ENCODE measurements at places on chromosomes 6 and 20.
A peak's percentile ranks its signal among the peaks of the same experiment; 100 is the strongest.

- no peak for DNase-seq
These were observed 160.2 kb downstream of the GMPR start for GRCh38 chr6:16398587-16398986.

- no peak for DNase-seq
These were observed 136.0 kb downstream of the FNDC1 start for GRCh38 chr6:159305159-159305558.

DNA sequence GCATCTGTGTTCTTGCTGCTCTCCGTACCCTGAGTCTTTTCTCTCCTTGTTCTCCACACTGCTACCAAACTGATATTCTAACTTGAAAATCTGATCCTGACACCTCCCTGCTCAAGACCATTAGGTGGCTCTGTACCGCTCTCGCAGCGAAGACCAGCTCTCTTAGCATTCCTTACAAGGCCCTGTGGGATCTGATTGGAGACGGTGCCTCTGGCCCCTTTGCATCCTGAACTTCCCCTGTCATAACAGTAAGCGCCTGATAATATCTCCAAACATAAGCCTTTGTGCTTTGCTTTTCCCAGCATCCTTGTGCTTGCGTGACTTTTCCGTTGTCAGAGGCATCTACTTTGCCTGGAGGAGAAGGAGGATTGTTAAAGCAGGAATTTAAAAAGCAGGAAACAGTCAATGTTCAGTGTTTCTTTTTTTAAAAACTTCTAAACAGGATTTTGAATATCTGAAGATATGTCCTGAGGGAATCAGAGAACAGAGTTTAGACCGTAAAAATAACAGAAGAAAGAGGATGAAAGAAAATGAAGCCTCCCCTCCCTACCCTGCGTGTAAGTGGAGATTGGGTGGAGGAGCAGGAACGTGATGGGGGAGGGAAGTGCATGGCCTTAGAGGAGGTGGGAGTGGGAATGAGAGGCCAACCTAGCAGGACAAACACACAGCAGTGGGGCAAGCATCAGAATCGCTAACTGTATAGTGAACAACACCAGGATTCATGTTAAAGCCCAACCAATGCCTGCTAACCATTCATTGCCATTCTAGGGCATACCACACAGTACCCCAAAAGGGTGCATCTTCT is 89.2 kb upstream of the STMND1 start:
- no peak for DNase-seq

DNA sequence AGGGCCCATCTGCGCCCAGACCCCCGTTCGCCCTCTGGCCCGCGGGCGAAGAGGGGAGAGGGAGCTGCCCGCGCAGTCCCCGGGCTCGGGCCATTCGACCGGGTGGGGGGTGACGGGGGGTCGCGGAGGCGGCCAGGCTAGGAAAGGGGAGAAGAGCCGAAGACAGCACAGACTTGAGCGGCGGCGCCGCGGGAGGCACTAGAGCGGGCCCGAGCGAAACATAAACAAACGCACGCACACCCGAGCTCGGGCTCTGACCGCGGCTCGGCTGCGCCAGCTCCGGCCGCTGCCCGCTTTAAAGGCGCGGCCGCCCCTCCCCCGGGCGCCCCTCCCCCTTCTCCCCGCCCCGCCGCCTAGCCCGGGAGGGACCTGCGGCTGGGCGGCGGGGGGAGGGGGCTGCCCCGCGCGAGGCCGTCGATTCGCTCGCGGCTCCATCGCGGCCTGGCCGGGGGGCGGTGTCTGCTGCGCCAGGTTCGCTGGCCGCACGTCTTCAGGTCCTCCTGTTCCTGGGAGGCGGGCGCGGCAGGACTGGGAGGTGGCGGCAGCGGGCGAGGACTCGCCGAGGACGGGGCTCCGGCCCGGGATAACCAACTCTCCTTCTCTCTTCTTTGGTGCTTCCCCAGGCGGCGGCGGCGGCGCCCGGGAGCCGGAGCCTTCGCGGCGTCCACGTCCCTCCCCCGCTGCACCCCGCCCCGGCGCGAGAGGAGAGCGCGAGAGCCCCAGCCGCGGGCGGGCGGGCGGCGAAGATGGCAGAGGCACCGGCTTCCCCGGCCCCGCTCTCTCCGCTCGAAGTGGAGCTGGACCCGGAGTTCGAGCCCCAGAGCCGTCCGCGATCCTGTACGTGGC is at the start of gene FOXO3:
FOXO3 (plus strand) TSS at position 455 of the 846 bp plus-strand sequence; CDS start at position 747, 292 bp downstream.
- peak; percentile 64 for DNase-seq

GRCh38 chr6:98847779-98848538 is 13.6 kb downstream of the POU3F2 start:
- DNase-seq, result no peak

- no peak for DNase-seq
These were observed 213.7 kb downstream of the PRL start for GRCh38 chr6:22083119-22083518.

DNA sequence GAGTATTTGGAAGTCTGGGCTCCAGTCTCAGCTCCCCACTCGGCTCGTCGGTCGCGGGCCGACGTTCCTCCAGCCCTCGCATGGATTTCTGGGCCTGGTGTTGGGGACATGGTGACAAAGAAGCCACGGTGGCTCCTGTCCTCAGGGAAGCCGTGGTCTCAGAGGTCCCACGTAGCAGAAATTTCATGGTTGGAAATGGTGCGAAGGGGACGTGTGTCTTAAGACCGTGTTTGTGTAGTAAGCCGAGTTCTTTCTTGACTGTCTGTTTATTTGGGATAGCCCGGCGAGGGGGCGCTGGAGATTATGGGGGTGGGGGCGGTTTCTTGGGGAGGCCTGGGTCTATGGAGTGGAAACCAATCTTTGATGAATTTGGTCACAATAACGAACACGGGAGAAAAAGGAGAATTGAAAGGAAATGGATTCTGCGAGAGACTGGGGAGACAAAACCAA is 23.5 kb upstream of the MAP3K7 start:
- DNase-seq, result no peak

DNA sequence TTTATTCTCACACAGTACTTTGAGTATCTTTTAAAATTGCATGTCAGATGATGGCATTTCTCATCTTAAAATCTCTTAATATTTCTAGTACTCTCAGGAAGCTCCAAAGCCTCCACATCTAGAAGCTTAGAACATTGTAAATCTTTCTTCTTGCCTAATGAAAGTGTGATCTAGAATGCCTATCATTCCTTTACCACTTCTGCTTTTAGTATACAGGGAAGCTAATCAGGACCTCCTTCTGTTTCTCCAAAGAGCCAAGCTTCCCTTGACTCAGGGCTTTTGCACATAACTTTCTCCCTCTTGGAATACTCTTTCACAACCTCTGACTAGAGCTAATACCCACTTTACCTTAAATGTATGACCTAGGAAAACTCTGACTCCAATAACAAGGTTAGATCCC is 7.5 kb upstream of the ELOVL4 start:
- DNase-seq, result no peak

DNA sequence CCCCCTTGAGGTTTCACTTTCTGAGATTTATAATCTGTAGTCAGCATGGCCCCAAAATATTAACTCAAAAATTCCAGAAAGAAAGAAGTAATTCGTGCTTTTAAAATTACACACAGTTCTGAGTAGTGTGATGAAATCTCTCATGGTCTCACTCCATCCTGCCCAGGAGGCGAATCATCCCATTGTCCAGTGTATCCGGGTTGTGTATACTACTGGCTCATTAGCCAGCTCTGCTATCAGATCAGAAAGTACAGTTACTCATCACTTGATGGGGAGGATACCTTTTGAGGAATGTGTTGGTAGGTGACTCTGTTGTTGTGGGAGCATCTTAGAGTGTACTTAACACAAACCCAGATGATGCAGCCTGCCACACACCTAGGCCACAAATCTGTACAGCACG is 65.2 kb downstream of the CDC5L start:
- no peak for DNase-seq

GRCh38 chr6:117568831-117569410 is 33.4 kb downstream of the GOPC start:
- DNase-seq, result no peak

DNA sequence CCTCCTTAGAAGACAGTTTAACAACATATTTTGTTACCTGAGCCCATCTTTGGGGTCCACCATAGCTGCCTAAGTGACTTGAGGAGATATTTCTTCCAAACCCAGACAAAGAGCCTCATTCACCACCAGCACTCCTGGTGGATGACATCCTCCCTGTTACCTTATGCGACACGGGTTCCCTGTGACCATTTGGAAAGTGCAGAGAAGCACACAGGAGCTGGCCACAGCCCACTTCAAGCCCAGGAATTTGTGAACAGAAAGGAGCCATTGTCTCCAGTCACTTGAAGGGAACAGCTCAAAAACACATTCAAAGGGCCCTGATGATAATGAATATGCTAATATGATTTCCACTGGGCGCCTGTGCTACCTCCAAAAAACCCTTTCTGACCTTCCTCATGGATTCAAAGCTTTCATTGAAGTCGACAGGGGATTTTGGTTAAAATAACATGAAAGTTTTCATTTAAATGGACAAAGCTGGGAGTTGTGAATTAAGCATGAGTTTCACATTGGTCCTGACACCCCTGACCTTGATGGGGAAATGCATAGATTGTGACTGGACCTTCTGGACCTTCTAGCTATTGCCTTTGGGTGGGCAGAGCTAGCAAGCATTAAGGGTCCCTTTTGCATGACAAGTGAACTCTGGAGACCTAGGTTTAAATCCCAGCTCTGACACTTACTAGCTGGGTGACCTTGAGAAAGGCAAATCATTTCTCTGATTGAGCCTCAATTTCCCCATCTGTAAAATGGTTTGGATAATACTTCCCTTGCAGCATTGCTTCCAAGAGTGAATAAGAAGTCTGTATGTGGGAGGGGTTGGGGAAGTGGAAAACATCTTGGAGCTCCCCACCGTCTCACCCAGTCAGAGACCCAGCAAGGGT is 83.3 kb upstream of the SIRPA start:
- no peak for DNase-seq

DNA sequence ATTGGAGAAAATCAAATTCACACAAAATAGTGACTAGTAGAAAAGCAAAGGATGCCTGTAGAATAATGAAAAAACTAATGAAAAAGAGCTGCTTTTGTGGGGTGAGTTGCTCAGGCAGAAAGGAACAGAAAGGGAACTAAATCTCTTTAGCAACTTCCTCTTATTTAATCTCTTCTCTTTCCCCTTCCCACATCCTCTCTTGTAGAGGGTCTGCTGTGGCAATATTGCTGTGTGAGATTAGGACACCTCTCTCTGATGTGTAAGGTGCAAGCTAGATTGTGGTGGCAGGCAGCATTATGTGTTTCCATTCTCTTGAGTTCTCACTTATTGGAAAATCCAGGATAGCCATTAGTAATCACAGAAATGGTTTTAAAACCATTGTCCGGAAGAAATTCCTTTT is 49.7 kb downstream of the SYNE1 start:
- DNase-seq, result no peak

Data from stimulated activated CD4-positive, alpha-beta T cell treated with anti-CD3 and anti-CD28 coated beads, Interleukin-2, amount 100 ng/mL, for 24 hours (primary cell).